Activated CD4-positive, alpha-beta T cell treated with anti-CD3 and anti-CD28 coated beads, Interleukin-10, Interleukin-2, amounts not matched to agents 100 ng/mL and 50 ng/mL, durations not matched to agents 16 hours and 8 hours (primary cell): ENCODE measurements at places on chromosomes 16 and 17.

GRCh38 chr16:89700649-89701424, 668 bp downstream of the SPATA2L start:
- DNase-seq = peak; percentile 50

- no peak for DNase-seq
These were observed 28.3 kb downstream of the CCDC40 start for GRCh38 chr17:80064696-80065095.

- DNase-seq = no peak
These were observed 883 bp downstream of the USH1G start for GRCh38 chr17:74922172-74922571.

DNA sequence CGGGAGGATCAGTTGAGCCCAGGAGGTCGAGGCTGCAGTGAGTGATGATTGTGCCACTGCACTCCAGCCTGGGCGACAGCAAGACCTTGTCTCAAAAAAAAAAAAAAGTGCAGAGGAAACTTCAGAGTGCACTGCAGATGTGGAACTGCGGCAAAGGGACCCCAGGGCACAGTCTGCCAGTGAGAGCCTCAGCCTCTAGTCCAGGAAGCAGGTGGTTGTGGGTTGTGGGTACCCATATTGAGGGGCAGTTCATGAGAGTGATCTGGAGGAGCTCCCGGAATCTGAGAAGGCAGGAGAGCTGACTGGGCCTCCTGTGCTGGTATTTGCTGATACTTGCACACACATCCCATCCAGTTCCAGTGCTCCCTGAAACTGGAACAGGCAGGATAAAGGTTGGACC, 13.1 kb downstream of the FOXN1 start:
- no peak for DNase-seq

DNA sequence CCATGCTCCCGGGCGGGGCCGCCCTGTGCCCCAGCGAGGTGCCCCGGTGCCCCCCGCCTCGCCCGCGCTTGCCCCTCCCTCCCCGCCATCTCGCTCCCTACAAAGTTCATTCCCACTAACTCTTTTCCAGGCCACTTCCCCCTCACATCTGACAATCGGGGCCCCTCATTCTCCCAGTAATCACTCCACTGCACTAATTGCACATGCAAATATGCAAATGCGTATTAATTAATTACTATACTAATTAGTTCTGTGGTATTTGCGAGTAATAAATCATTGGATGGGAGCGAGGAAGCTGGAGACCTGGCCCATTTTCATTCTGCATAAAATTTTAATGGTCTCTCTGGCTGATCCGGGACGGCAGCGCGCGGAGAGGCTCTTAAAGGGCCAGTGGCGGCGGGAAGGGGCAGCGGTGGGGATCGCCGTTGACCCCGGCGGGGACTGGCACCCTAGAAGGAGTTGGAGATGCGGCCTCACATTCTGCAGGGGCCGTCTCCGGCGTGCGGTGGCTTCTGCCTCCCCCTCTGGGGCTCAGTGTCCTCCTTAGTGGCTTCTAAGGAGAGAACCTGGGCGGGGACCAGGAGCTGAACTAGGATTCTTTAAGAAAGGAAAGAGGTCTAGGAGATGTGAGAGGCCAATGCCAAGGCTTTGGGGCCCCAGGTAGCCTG, 8.4 kb upstream of the PPP1R1B start:
- no peak for DNase-seq

DNA sequence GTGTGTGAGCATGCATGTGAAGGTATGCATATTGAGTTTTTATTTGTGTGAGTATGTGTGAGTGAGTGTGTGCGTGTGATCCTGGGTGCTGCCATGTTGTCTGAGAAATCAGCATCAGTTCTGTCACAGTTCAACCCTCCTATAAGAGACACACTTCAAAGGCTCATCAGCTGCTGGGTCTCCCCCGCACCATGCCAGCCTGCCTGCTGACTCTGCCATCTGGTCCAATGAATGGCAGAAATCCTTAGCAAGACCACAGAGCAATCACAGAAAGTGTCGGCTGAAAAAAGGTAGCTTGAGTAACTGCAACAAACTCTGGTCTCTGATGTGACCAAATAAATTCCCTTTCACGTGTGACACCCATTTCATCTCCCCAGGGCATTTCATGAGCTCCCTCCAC, 381.8 kb upstream of the MAF start:
- DNase-seq = no peak

DNA sequence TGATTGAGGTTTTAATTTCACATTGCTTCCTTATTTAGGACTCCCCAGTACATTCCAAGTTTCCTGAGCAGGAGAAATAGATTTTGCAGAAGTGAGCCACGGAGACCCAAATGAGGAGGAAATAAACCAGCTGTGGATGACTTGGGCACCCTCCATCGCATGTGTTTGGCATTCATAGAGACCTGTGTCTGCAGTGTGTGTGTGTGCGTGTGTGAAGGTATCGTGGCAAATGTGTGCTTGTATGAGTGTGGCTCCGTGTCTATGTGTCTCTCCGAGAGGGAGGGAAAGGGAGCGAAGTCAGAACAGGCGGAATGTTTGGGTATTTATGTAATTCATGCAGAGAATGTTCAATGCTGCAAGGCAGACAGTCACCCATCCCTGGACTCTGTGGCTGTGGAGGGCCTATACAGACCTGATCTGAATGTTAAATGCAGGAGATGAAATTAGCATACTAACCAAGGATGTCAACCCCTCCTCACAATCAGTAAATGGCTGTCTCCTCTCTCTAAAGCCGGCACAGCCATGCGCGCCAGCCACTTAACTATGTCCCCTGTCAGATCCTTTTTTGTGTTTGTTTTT, 186.0 kb upstream of the ZFHX3 start:
- DNase-seq = no peak

GRCh38 chr17:20008242-20009051, 712 bp upstream of the SPECC1 start:
- DNase-seq = peak; percentile 23
